ENCODE measurements at places on chromosomes 5 and 9.

GRCh38 chr9:137757139-137757538 is 120.4 kb upstream of the CACNA1B start:
- no peak for DNase-seq

GRCh38 chr5:180795771-180796313 is 6.8 kb downstream of the MGAT1 start:
- DNase-seq = peak; percentile 42

GRCh38 chr9:136341042-136341655 is 13.8 kb downstream of the GPSM1 start:
- DNase-seq = no peak

- DNase-seq = no peak
These were observed 142.2 kb downstream of the MED27 start for GRCh38 chr9:131937451-131937850.

GRCh38 chr5:91011029-91011428 is 372.1 kb downstream of the ARRDC3 start:
- no peak for DNase-seq

DNA sequence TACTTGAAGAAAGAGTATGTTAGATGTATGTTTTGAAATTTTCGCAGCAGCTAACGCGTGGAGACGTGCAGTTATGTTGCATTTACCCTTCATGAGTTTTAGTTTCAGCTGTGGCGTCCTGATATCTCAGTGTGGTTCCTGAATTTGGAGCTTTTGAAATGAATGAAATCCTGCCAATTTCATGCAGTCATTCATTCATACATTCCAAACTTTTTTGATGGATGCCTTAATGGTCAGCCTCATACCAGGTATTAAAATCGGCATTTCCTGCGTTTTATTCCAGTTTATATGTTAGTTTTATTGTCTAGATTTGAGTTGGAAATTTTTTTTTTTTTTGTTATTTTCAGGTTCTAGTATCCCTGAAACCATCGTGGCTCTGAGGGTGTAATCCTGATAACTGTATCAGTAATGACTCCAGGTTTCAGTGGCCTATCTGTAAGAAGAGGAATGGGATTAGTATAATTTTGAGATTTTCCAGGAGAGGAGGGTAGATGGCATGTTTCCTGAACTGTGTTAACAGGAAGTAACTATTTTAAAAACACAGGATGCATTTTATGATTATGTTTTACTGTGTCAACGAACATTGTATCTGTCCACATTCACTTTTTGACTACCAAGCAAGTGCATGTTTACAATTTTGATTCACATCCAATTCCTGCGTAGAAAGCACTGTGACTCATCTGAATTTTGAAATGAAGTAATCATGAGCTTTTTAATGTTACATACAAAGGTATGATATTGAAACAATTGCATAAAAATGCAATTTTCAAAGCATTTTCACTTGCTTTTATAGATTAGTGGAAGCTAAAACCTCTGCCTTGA is 1.0 kb downstream of the FOCAD start:
- DNase-seq = no peak

- DNase-seq = no peak
These were observed at the start of gene BNC2 for GRCh38 chr9:16870596-16871335. TSS of gene BNC2 (minus strand) at chr9:16870670. CDS start at chr9:16870648, 22 bp downstream.

All from activated CD8-positive, alpha-beta memory T cell treated with anti-CD3 and anti-CD28 coated beads, Interleukin-2, amount 50 U/mL, for 48 hours (primary cell).